ENCODE measurements at places on chromosomes 6 and 20. TPM values are rescaled to one million over a fixed set of nuclear protein-coding genes. Genes with fewer than 3 reads are reported as not detected.

GRCh38 chr6:83511266-83511665, 1.1 kb upstream of the PRSS35 start:
- DNase-seq, result no peak

DNA sequence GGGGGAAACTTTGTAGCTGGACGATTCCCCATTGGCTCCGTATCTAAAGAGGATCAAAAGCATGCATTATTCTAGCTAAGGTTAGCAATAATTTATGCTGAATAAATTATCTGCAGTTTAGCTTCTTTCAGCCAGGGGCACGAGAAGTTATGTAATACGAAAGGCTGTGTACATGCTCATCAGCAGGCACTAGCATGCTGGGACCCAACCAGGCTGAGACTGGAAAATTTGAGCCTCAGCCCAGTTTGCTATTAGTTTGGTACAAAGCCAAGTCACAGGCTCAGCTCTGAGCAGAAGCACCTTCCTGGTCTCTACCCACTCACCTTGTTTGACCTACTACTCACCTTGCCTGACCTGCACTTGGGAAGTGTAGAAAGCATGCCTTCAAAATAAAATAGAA, 328.1 kb upstream of the ARID1B start:
- DNase-seq, result no peak

The LY6G6C gene
- polyA plus RNA-seq, result 0.28 TPM

The C20orf141 gene
- not detected for polyA plus RNA-seq

- no peak for DNase-seq
Observed at GRCh38 chr6:22330941-22331340, 34.1 kb upstream of the PRL start.

The NMBR gene
- 0.28 TPM for polyA plus RNA-seq

DNA sequence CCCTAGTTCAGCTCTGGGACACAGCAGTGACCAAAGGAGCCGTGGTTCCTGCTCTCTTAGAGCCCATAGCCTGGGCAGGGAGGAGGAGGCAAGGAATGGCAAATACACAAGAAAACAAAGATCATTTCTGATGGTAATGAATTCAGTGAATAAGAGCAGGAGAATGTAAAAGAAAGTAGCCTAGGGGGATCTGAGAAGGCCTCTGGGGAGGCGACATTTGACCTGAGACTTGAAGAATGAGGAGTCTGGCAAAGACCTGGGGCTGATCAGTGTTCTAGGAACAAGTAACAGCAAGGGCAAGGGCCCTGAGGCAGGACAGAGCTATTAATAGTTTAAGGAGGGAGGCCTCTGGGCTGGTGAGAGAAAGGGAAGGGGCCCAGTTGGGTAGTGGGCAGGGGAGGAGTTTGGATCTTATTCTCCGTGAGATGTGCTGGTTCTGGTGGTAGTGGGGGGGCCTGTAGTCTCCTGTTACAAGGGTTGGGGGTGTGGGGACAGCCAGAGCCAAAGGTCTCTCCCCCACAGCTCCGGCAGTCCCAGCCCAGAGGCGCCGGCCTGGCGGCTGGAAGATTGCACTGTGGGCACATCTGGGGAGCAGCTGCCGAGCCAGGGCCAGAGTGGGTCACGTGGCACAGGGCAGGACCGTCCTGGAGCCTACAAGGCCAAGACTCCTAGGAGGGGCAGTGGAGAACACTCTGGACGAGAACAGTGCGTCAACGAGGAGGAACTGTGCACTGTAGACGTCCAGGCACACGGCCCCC, 9.3 kb upstream of the ID1 start:
- DNase-seq, result peak; percentile 71

The DYNLT2 gene
- 9.7 TPM for polyA plus RNA-seq

The CNR1 gene
- polyA plus RNA-seq, result 1.2 TPM
